Colonic mucosa (tissue), 4 donors: ENCODE measurements at places on chromosomes 3 and 15. TPM values are rescaled to one million over a fixed set of nuclear protein-coding genes. Genes with fewer than 3 reads are reported as not detected.
A peak's percentile ranks its signal among the peaks of the same experiment; 100 is the strongest.

KCNAB1 gene
- total RNA-seq = 0.74 TPM

GALNT15 gene
- 4.5 TPM for total RNA-seq

MCTP2 gene
- 56.4 TPM for total RNA-seq

UPK1B gene
- total RNA-seq = not detected

CPLX3 gene
- not detected for total RNA-seq

SLC12A8 gene
- 20.7 TPM for total RNA-seq

ERC2 gene
- total RNA-seq = 0.30 TPM

HIGD1A gene
- total RNA-seq = 224 TPM

LINGO1 gene
- total RNA-seq = 1.1 TPM

C3orf70 gene
- total RNA-seq = 8.4 TPM

CP gene
- total RNA-seq = 5.6 TPM

ZNF80 gene
- not detected for total RNA-seq

CPOX gene
- total RNA-seq = 23.3 TPM

STRIT1 gene
- total RNA-seq = not detected

- DNase-seq = no peak
These were observed 41.8 kb upstream of the MRPL3 start for GRCh38 chr3:131544557-131544956.

DNA sequence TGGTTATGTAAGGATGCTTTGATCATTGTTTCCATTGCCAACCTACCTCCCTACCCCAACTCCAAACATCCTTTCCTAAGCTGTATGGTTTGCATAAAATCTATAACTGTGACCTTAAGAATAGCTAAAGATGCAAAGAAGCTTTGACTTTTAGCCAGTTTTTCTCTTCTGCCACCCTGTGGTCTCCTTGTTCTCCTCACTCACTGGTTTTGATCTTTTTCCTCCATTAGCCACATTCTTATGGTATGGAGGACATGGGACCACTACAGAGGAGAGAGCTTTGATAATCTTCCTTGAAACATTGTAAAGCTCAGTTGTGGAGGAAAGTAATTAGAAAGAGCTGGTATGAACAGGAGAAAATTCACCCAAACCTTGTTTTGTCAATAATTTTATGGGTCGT is 115.9 kb downstream of the NEK11 start:
- no peak for DNase-seq

DNA sequence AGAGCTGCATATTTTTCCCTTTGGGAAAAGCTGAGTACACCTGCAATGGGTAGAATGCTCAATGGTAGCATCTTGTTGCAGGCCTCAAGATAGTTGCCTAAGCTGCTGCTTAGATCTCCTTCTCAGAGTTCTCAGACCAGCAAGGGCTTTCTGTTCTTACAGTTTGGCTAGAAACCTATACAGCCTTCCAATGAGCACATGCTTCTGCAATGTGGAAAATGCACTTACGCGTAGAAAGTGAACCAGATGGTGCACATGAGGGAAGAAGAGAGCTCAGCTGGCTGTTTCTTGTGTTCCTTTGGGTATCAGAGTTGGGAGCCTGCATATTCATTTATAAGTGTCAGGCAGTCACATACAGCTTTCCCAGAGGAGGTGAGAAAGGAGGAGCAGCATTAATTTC is 136.4 kb downstream of the B3GALNT1 start:
- no peak for DNase-seq

- DNase-seq = peak; percentile 93
These were observed 27.0 kb upstream of the SFMBT1 start for GRCh38 chr3:53072653-53073552.

- no peak for DNase-seq
These were observed 10.5 kb downstream of the LRRK1 start for GRCh38 chr15:100929641-100930042.

DNA sequence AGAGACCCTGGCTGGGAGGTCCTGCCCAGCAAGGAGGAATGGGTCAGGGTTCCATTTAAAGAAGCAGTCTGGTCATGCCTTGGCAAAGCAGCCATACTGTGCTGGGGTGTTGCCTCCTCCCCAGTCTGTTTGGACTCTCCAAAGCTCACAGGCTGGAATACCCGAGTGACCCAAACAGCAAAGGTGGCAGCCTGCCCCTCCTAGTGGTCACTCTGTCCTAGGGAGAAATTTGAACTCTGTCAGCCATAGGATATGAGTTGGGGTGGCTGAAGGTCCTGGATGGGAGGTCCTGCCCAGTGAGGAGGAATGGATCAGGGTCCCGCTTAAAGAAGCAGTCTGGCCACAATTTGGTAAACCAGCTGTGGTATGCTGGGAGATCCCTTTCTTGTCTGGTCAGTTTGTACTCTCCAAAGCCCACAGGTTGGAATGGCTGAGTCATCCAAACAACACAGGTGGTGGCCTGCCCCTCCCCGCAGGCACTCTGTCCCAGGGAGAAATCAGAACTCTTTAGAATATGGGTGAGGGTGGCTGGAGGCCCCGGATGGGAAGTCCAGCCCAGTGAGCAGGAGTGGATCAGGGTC is 45.0 kb downstream of the CCR1 start:
- no peak for DNase-seq

DNA sequence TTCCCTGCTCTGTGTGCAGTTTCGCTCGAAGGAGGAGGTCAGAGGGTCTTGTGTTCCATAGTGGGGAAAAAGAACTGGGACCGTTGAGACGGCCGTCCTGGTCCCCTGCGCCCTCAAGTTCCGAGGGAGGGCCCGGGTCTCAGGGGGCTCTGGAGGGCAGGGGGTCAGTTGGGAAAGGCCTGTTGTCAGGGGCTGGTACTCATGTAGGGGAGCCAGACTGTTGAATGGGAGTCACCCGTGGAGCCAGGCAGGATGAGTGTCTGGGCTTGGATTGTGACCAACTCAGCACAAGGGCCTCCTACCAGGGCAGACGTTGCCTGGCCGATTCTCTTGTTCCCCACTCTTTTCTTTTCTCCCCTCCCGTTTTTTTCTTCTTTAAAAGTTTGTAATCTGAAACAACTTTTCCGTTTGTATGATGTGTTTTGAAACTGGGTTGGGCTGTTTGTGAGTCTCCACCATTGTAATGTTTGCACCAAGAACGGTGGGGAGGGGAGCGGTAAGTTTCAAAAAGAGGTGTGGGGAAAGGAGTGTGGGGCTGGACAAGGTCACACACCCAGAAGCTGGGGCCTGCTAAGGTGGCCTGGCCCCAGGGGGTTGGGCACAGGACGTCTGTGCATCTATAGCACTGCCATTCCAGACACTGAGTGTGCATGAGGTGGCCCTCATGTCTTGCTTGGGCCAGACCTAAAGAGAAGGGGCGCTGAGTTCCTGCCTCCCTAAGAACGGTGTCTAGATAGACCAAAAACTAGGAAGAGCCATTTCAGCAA is 1.1 kb downstream of the CMTM7 start:
- peak; percentile 45 for DNase-seq

GRCh38 chr15:92880796-92881195 is 19.3 kb upstream of the CHD2 start:
- DNase-seq = no peak

- no peak for DNase-seq
These were observed 6.5 kb downstream of the NT5DC2 start for GRCh38 chr3:52527039-52527731.

DNA sequence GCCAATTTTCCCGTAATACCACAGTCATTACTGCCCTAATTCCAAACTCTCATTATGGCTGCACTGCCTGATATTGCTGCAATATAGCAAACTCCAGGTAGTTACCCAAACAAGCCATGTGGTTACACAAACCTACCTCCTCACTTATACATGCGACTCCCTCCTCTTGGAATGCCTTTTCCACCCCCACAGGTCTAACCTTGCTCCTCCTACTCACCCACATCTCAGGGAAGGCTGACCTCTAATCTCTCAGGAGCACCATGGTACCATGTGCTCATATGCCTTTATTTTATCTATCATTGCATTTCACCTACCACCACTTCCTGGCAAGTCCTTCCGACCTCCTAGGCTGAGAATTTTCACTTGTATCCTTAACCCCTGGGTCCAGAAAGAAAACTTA is 2.9 kb downstream of the RBPMS2 start:
- no peak for DNase-seq

DNA sequence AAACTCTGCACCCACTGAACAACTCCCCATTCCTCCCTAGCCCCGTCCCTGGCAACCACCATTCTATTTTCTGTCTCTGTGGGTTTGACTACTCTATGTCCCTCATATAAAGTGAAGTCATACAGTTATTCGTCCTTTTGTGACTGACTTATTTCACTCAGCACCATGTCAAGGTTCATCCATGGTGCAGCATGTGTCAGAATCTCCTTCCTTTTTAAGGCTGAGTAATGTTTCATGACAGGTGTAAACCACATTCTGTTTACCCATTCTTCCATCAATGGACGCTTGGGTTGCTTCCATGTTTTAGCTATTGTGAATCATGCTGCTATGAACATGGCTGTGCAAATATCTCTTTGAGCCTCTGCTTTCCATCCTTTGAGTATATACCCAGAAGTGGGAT is 192.3 kb upstream of the NSMCE3 start:
- no peak for DNase-seq

DNA sequence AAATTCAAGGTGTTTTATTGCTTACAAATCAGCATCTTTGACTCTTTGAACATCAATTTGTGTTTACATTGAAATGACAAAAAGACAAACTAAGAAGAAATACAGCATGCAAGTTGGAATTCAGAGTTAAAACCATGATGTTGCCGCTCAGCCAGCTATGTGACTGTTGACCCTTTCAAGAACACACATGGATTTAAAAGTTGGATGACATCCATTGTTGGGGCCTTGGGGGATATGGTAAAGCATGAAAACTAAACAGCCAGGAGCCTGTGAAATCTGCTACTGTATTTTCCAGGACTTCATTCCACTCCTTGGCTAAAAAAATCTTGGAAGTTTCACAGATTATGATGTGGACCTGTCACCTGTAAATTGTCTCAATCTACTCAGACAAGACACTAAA is 4.6 kb downstream of the P2RY1 start:
- no peak for DNase-seq

GRCh38 chr3:131591394-131592014 is 88.7 kb upstream of the MRPL3 start:
- DNase-seq = no peak

GRCh38 chr3:62601238-62602070 is 228.1 kb upstream of the FEZF2 start:
- no peak for DNase-seq

DNA sequence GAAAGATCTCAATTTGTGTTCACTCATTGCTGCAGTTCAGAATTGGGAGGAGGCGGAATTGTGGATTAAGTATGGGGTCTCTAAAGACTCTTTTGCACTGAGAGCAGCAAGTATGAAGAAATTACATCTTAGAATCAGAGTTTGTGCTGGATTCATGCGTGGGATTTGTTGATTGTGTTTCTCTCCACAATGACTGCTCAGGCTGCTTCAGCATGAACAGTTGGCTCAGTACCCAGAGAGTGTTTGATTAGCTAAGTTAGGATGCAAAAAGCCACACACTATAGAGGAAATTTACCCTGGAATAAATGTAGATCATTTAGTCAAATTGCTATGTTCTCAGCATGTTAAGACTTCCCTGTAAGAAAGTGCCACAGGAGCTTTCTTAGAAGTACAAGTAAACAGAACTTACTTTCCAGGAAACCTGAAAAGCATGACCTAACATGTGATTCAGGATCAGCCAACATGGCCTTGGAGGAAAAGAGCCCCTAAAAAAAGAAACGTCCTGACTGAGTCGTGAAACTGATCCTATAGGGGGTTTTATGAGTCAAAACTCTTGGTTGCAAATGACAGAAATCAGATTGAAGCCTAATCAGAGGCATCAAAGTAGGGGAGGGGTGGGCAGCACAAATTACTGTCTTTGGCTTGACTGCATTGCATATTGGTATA is 32.6 kb downstream of the HHLA2 start:
- DNase-seq = no peak

- peak; percentile 86 for DNase-seq
These were observed 83.6 kb upstream of the AKAP13 start for GRCh38 chr15:85296615-85297402.

GRCh38 chr15:85408270-85408746 is 27.9 kb downstream of the AKAP13 start:
- DNase-seq = no peak

DNA sequence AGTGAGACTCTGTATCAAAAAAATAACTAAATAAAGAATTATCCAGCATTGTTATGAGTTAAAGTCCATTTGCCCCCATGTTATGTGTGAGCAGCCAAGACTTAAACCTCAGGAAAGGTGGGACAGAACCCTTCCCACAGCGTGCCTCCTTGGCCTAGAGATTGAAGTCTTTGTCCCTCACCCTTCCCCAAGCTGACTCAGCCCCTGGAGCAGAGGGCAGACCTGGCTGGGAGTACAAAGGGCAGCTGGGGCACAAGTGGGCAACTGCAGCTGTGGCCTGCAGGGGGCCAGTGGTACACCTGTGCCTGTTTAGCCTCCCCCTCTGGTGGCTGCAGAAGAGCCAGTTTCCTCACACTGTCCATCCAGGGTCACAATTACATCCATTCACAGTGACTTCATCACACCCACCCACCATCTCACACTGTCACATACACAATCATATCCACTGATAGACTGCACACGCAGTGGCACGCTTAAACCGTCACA is 940 bp upstream of the ACY1 start:
- peak; percentile 83 for DNase-seq

GRCh38 chr15:98217356-98217755 is 256.9 kb downstream of the ARRDC4 start:
- no peak for DNase-seq

GRCh38 chr3:170836491-170836890 is 33.5 kb downstream of the RPL22L1 start:
- no peak for DNase-seq

GRCh38 chr3:136465296-136465695 is 215.2 kb downstream of the PCCB start:
- no peak for DNase-seq

DNA sequence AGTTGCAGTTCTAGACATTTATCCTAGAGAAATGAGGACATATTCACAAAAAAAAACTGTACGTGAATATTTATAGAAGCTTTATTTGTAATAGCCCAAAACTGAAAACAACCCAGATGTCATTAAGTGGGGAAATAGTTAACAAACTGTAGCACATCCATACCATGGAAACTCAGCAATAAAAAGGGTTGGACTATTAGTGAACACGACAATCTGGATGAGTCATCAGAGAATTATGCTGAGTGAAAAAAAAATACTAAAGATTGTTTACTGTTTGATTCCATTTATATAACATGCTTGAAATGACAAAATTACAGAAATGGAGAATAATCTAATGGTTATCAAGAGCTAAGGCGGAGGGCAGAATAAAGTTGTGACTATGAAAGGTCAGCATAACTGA is 59.5 kb downstream of the CPA3 start:
- DNase-seq = no peak

GRCh38 chr15:93486407-93487117 is 397.6 kb upstream of the RGMA start:
- no peak for DNase-seq

- DNase-seq = no peak
These were observed 228.6 kb upstream of the SUCLG2 start for GRCh38 chr3:67882981-67883380.

GRCh38 chr15:58522391-58522790 is 90.6 kb downstream of the LIPC start:
- no peak for DNase-seq

DNA sequence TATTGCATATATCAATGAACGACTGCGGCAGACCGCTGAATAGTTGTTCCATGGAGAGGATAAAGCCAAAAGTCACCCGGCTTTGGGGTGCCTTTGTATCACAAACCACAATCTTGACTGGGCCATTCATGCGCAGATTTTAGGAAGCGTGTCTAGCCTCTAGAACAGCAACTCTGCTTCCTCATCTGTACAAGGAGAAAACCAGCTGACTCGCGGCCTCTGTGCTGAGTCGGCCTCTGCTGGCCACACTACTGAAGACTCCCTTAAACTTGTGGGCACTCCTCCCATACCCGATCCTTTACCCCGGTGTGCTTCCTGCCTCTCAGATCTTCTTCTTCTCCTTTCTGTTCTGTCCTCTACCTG is 872 bp downstream of the DLEC1 start:
- peak; percentile 73 for DNase-seq
